Activated T-helper 1 cell treated with anti-CD3 and anti-CD28 coated beads, Interleukin-2, amount 50 U/mL, for 16 hours (primary cell): ENCODE measurements at places on chromosomes 3 and 15.

DNA sequence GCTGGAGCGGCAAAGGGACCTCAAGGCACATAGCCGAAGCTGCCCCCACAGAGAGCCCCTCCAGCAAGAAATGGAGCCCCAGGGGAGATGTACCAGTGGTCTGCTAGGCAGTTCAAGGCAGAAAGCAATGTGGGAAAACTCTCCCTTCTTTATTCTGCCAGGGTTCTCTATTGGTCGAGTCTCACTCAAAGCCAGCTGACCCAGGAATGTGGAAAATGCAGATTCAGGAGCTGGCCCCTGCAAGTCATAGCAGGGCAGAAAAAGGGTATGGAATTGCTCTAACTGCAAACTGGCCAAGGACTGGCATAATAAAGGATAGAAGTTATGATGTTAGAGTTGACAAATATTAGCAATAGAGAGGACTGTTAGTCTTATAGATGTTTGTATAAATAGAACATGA lies 4.0 kb upstream of the TOPAZ1 start:
- DNase-seq = no peak

DNA sequence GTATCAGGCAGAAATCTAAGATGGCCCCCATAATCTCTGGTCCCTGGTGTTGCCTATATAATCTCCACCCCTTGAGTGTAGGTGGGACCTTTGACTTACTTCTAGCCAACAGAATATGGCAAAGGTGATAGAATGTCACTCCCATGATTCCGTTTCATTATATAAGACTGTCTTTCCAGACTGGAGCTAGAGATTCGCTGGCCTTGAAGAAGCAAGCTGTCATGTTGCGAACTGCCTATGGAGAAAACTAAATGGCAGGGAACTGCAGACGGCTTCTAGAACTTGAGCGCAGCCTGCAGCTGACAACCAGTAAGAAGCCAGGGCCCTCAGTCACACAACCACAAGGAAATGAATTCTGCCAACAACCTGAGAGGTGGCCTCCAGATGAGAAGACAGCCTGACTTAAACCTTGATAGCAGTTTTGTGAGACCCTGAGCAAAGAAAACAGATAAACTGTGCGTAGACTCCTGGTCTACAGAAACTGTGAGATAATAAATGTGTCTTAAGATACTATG lies 2.2 kb upstream of the KPNA1 start:
- DNase-seq = no peak

GRCh38 chr3:15055019-15055557 lies 10.0 kb downstream of the MRPS25 start:
- DNase-seq = no peak

- no peak for DNase-seq
These were observed 52.5 kb downstream of the COL8A1 start for GRCh38 chr3:99690761-99691369.

- no peak for DNase-seq
These were observed 31.3 kb upstream of the LYSMD4 start for GRCh38 chr15:99764522-99764921.

- no peak for DNase-seq
These were observed 4.6 kb upstream of the PLA2G4B start for GRCh38 chr15:41834096-41834495.

GRCh38 chr3:79184251-79184650 lies 583.5 kb downstream of the ROBO1 start:
- DNase-seq = no peak

DNA sequence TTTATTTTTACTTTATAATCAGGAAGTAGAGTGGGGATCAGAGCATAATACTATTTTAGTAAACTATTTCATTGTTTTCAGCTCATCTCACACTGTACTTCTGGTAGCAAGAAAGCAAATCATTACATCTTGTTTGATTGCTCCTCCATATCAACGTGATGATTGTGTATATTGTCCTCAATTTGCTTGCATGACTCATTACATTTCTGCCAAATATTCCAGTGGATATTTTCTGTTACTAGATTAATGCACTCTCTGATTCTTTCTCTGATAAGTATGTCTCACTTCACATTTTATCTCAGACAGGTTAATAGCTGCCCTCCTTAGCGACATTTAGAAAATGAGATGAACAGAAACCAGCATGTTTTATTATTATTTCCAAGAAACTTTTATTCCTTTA lies 1145.3 kb downstream of the OTOL1 start:
- no peak for DNase-seq

GRCh38 chr3:10766049-10766705 lies 49.9 kb upstream of the SLC6A11 start:
- DNase-seq = no peak

GRCh38 chr15:75801859-75802593 lies 41.2 kb upstream of the UBE2Q2 start:
- DNase-seq = peak; percentile 66

- DNase-seq = no peak
These were observed 286.5 kb upstream of the RBMS3 start for GRCh38 chr3:28994161-28994905.

GRCh38 chr3:86948822-86949221 lies 42.1 kb downstream of the VGLL3 start:
- no peak for DNase-seq

DNA sequence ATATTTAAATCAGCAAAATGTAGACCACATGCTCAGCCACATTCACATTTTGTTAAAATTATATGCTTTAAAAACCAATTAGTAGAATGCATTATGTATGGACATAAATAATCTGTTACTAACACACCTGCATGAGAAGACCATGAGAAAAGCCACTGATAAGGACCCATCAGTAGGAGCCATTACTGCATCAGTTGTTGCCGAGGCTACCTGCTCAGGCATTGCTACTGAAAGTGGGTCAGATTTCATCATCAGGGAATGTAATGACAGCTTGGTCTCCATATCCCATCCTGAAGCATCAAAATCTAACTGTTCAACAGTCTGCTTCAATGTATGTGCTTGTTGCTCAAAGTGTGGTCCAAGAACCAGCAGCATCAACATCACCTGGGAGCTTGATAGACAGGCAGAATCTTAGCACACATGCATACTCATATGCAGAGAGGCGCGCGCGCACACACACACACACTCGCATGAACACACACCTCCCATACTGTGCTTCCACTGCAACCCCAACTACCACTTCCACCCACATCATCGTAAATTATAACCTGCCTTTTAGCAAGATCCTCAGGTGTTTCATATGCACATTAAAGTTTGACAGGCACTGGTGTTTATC lies 72.4 kb upstream of the FOXB1 start:
- DNase-seq = no peak

GRCh38 chr3:130480736-130481135 lies 36.2 kb upstream of the COL6A6 start:
- no peak for DNase-seq

DNA sequence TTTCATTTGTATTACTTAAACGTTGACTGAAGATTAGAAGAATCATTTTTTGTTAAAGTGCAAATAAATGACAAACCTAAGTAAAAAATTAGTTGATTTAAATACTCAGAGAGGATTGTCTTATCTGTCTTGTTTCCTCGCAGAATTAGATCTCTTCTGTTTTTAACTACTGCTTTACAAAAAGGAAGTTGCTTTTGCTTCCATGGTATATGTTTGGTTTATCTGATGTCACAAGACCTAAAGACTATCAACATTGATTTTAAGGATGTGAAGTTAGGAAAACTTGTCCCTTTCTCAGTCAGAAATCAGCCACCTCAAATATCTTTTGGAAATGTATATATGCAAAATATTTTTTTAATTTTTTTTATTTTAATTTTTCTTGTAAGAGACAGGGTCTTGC lies 28.7 kb downstream of the GPR171 start:
- no peak for DNase-seq

- DNase-seq = no peak
These were observed 441.1 kb upstream of the MDFIC2 start for GRCh38 chr3:70753572-70753971.

DNA sequence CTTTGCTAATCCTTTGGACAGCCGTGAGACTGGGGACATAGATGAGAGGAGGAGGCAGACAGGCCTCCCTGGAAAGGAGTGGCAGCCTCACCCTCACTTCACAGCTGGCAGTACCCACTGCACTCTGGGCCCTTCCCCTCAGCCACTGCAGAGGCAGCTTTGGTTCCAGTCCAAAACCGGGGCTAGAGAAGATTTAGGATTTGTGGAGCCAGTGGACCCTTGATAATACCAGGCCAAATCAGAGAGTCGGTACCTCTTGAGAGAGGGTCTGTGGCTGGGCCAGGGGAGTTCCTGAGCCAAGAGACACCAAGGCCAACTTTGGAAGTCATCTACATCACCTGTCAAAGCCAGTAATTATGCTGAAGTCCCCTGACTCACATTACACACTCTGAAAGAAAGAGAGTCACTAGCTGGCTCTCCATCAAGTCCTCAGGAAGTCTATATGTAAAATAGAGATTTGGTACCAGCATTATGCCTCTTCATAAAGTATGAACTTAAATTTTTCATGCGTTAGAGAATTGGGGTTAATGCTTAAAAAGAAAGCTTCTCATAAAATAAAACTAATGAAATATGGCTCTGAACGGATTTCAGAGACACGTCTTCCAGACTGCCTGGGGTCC lies 244.1 kb upstream of the SEMA6D start:
- DNase-seq = no peak

GRCh38 chr3:96711816-96712215 lies 102.6 kb upstream of the EPHA6 start:
- DNase-seq = no peak

- no peak for DNase-seq
These were observed 190.8 kb downstream of the FHIT start for GRCh38 chr3:61060411-61060861.

- DNase-seq = no peak
These were observed 963 bp downstream of the GRAMD1C start for GRCh38 chr3:113839551-113839950.

DNA sequence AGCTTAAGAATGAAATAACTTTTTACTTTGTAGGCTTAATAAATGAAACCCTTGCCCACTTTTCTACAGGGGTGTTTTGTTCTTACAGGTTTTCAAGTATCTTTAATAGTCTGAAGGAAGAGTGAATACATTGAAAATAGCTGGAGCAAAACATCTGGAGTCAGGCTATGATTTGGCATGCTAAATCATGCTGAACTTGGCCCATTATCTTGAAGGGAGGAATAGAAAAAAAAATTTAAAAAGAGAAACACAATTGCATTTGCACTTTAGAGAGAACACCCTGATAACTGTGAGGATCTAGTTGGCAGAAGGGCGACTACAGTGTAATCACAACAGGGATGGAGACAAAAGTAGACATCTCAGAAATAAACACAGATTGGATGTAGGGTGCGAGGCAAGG lies 1.8 kb upstream of the IQGAP1 start:
- DNase-seq = no peak

DNA sequence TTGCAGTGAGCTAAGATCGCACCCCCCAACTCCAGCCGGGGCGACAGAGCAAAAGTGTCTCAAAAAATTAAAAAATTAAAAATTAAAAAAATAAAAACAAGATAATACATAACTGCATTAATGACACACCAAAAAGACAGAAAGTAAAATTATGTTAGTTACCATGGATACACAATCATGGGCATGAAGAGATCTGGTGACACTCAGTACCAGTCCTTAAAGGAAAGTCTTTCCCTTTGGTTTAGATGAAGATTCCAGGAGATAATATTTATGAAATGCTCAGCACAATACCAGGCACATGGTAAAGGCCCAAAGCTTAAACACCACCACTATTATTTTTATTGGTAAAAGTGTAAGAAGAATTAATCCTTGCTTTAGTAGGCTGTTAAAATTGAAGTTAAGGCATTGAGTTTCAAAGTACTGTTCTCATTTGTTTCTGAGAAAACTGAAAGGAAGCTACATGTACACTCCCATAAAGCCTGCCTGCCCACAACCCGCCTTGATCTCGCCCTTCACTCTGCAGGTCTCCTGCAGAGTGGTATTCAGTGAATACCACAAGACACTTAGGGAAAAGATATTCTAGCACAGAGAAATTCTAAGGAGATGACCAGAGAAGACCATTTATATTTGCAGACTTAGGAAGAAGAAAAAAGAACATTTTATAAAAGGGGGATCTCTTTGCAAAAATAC lies 52.3 kb downstream of the SUCLG2 start:
- no peak for DNase-seq

DNA sequence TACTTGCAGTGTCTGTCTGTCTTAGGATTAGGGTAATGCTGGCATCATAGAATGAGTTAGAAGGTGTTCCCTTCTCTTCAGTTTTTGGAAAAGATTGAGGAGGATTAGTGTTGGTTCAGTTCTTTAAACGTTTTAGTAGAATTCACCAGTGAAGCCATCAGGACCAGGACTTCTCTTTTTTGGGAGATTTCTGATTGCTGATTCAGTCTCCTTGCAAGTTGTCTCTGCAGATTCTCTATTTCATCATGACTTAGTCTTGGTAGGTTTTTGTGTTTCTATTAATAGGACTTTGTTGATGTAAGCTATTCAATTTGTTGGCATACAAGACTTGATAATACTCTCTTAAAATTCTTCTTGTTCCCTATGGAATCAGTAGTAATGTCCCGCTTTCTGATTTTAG lies 48.9 kb downstream of the STT3B start:
- no peak for DNase-seq

GRCh38 chr3:25265284-25265683 lies 162.8 kb upstream of the RARB start:
- no peak for DNase-seq

DNA sequence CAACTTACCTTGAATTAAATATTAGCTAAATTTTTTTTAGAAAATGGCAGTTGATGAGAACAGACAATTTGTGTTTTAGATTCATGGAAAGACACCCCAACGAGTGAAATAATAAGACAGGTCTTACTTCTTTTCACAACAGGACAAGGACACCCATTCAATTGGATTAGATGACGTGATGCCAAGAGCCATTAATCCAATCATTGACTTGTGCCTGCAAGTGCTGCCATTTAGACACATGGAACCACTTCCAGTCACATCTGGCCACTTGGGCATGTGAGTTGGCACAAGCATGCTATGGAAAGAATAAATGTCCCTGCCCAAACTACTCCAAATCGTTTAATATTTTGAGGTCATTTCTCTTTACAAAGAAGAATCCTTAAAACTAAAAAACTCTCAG lies 1308.8 kb downstream of the ROBO2 start:
- no peak for DNase-seq

DNA sequence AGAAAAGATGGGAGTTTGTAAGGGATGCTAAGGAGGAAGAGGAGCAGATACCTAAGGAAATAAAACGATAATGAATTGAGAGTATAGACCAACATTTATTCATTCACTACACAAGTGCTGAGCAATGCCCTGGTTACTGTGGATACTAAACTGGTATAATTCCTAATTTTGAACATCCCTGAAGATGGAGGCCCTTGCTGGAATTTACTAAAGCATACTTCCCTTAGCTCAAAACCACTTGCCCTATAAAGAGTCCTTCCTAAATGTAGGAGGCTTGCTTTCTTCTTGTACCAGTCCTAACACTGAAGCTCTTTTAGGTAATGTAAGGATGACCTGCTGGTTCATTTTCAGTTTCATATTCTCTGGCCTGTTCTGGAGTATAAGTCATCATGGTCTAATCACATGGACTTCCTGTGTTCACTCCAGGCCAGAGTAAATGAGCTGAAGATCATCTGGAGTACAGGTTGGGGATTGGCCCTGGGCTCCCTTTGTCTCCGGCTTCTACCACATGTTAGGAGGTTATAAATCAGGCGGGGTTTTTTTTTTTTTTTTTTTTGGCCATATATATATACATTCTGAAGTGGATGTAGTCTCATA lies 40.1 kb upstream of the MTMR10 start:
- no peak for DNase-seq

GRCh38 chr3:150094150-150094933 lies 123.6 kb upstream of the PFN2 start:
- DNase-seq = no peak

- no peak for DNase-seq
These were observed 181.5 kb upstream of the LMCD1 start for GRCh38 chr3:8319935-8320634.

GRCh38 chr3:101262393-101263240 lies 57.8 kb downstream of the IMPG2 start:
- DNase-seq = no peak

- no peak for DNase-seq
These were observed 48.3 kb upstream of the IQSEC1 start for GRCh38 chr3:13121553-13122001.
